Skin of body (tissue), 3 donors: ENCODE measurements at places on chromosomes 13 and 19. TPM values are rescaled to one million over a fixed set of nuclear protein-coding genes. Genes with fewer than 3 reads are reported as not detected.

Gene SPIB
- total RNA-seq = 0.30 TPM

Gene ZNF28
- 13.5 TPM for total RNA-seq

Gene SHD
- 1.3 TPM for total RNA-seq

Gene LRG1
- 0.79 TPM for total RNA-seq

Gene RASAL3
- 0.99 TPM for total RNA-seq
